NCI-H446 treated with DMSO at 0.1 percent for 48 hours (cell line): ENCODE measurements at places on chromosomes 7 and 10.

- no peak for DNase-seq
Measured at GRCh38 chr7:115585015-115585718, 445.4 kb downstream of the TFEC start.

DNA sequence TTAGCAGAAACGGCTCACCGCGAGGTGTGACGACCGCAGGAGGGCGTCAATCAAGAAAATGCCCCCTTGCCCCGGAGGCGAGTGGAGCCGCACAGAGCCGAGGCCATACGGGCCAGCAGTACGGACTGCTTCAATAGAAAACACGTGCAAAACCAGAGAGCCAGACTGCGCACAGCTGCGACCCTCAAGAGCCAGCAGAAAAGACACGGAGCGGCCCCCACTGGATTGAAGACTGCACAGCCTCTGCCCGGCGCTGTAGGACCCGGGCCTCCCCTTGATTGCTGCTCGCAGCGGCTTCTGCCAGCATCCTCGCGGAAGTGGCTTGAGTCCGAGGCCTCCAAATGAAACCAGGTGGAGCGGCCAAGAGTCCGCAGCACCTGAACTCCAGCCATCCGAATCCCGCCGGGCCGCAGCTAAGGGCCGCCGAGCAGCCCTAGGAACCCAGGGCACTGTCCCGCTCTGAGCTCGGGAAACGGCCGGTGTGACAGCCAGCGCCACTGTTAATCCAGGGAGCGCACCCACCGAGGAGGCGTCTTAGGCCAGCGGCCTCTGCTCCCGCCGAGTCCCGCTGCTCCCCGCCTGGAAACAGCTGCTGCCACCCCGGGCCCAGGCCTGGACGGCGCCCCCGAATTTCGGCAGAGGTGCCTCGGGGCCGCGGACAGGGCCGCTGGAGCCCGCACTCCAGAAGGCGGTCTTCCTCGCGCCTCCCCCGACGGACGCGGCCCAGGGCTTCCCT, 660 bp upstream of the HHEX start:
- no peak for DNase-seq

- peak; percentile 28 for DNase-seq
Measured at GRCh38 chr10:104895981-104896380, 254.9 kb downstream of the SORCS3 start.

GRCh38 chr7:132603220-132603833, 27.1 kb upstream of the PLXNA4 start:
- DNase-seq, result no peak

DNA sequence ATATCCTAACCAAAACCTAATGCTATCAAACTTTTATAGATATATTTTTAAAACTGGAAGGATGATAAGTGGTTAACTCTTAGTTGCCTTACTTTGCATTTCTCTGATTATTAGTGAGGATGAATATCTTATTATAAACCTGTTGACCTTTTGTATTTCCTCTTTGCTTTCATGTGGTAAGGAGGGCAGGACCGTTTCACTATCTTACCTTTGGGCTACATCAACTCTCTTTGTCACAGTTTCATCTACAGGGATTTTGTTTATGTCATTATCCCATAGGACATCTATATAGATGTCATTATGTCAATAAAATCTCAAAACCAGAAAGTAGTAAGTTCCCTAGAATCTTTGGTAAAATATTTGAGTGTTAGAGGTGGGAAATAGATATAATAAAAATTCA, 219.3 kb downstream of the THSD7A start:
- no peak for DNase-seq

- no peak for DNase-seq
Measured at GRCh38 chr10:93408783-93409182, 73.4 kb downstream of the MYOF start.

GRCh38 chr7:73612598-73613269, 11.6 kb downstream of the MLXIPL start:
- no peak for DNase-seq

GRCh38 chr7:45646207-45646821, 72.1 kb downstream of the ADCY1 start:
- DNase-seq, result no peak

DNA sequence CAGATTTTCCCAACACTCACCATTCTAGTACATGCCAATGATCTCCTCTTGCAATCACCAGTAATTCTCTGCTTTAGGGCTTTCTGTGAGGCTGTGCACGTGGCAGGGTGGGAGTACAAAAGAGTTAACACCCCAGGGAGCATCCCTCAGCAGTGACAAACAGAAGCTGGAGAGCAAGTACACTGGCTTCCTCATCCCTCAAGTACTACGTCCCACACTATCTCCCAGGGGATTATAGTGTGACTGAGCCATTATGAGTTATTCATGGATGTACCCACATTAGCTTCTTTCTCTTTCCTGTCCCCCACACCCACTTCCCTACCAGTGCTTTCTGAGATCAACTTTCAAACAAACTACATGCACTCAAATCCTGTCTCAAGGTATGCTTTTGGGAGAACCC, 1216.5 kb upstream of the AUTS2 start:
- DNase-seq, result no peak

- DNase-seq, result no peak
Measured at GRCh38 chr7:4706384-4707216, 24.5 kb downstream of the FOXK1 start.

DNA sequence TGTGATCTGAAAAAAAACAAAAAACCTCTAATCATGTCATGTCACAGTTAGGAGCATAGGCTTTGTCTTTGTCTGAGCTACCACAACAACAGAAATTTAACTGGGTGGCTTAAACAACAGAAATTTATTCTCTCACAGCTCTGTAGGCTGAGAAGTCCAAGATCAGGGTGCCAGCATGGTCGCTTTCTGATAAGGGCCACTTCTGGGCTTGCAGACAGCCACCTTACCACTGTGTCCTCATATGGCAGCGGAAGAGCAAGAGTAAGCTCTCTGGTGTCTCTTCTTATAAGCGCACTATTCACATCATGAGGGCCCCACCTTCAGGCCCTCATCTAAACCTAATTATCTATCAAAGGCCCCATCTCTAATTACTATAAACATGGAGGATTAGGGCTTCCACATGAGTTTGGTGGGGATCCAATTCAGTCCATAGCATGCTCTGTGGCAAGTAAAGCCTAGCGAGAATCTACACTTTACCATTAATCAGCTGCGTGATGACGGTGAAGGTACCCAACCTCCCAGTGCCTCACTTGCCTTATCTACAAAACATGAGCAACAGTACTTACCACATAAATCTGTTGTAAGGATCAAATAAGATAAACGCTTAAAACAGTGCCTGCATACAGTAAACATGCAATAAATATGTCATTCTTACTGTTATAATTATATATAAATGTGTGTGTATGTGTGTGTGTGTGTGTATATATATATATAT, 17.3 kb downstream of the ZNF438 start:
- DNase-seq, result no peak

DNA sequence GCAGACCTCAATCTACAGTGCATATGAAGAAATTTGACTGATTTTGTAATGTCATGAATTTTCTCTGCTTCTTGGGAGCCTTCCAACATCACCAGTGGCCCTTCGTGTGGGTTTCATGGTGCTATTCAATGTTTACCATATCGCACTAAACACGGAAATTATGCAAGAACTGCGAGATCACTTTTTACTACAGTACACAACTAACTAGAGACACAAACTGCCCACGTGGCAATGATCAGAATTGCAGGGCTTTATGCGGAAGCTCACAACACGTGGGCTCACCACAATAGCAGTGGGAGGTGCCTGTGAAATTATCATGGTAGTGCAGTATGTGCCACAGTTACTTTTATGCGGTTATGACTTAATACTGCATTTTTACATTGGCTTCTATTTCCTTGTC, 449.7 kb upstream of the KLF6 start:
- no peak for DNase-seq

GRCh38 chr10:94607111-94607510, 61.5 kb downstream of the HELLS start:
- no peak for DNase-seq

DNA sequence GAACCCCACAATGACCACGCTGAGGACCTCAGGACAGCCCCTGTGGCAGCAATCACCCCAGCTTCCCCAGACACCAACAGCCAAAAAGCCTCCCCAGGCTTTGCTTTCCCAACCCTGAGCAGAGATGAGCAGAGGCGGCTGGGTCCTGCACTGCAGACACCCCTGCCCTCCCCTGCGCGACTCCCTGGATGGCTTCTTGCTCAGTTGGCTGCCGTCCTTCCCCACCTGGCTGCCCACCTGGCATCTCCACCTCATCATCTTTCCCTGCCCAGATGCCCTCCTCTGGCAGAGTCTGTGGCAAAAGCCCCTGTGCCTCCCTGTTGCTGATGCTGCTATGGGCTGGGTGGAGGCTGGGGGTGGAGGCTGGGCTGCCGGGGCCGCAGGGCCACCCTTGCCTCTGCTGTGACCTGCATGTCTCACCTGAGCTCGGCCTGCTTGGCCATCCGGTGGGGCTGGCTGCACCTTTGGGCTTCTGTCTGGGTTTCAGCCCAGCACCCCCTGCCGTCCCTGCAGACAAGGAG, 567.7 kb downstream of the TCERG1L start:
- no peak for DNase-seq

DNA sequence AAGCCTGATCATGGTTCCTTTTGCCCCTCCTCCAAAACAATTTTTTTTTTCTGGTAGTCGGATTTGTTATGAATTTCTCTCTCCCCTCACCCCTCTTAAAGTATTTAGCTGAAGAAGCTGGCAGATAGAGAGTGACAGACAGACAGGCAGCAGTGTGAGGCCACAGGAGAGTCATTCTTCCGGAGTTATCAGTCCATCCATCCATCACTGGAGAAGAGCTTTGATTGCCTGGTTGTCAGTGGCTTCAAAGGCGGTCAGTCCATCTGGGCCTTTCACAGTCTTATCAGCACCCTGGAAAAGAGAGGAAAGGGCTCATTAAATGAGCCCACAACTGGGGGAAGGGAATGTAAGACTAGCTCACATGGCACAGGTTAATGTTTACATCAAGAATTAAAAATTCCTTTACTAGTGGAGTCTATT, 47.4 kb downstream of the MTPN start:
- no peak for DNase-seq

GRCh38 chr10:96902731-96903358, 70.7 kb downstream of the LCOR start:
- no peak for DNase-seq

DNA sequence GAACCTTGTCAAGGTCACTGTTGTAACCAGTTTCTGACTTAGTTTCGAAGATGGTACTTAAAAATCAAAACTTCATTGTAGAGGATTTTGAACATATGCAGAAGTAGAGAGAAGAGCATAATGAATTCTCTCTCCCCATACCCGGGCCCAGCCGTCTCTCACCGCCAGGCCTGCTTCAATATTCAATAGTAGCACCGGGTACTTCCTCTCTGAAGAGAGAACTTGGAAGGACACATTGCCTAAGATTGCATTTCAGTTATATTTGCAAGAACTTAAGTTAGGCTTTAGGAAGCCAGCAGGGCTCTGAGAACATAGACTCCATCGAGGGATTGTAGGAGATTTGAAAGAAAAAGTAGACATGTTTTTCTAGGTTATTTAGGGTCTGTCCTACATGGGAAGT, 19.1 kb downstream of the LMTK2 start:
- no peak for DNase-seq

- no peak for DNase-seq
Measured at GRCh38 chr7:144725070-144725469, 110.8 kb downstream of the TPK1 start.

- DNase-seq, result no peak
Measured at GRCh38 chr7:96067321-96067720, 254.6 kb downstream of the SLC25A13 start.

- DNase-seq, result no peak
Measured at GRCh38 chr7:27641581-27642230, 21.0 kb downstream of the HIBADH start.

DNA sequence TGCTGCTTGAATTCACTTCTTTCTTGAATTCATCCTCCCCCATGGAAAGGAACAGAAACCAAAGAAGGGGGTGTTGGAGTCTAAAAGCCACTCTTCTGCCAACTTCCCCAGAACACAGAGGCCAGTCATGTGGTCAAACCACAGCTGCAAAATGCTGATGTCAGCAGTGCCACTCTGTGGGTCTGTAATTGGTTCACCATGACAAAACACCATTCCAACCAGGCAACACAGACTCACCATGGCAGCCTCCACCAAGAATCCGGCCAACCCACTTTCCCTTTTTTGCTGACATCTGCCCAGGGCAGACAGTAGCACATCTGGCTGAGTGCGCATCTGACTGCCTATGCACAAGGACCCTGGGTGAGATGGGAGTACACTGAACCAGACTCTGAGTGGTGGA, 16.8 kb downstream of the OSBPL3 start:
- DNase-seq, result no peak

- no peak for DNase-seq
Measured at GRCh38 chr10:107269626-107270025, 105.1 kb upstream of the SORCS1 start.

- DNase-seq, result no peak
Measured at GRCh38 chr10:124734311-124735166, 9.6 kb downstream of the FAM53B start.

DNA sequence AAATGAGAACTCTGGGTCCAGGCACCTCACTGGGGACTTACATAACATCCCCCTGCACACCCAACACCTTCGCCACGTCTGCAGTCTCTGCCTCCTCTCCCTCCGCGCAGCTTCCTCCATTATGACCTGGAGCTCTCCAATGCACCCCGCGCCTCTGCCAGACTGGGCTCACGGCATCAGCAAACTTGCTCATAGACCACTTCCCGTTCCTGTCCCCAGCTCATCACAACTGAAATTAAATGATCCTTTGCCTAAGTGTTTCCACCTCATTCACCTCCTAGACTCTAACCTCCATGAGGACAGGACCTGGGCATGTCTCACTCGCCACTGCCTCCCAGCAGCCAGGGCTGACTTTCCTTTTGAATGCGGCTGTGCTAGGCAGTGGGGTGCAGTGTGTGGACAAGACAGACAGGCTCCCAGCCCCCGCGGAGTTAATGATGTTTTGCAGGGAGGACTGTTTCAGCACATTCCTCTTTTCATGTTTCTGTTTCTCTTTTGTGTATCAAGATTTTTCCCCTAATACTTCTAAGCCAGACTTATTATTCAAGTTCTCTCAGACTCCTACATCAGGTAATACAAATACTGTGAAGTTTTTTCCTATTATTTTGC, 18.8 kb downstream of the CHST15 start:
- no peak for DNase-seq

GRCh38 chr7:30877015-30877769, 34.5 kb upstream of the AQP1 start:
- no peak for DNase-seq

- DNase-seq, result no peak
Measured at GRCh38 chr10:120517196-120517595, 60.2 kb downstream of the PLPP4 start.

DNA sequence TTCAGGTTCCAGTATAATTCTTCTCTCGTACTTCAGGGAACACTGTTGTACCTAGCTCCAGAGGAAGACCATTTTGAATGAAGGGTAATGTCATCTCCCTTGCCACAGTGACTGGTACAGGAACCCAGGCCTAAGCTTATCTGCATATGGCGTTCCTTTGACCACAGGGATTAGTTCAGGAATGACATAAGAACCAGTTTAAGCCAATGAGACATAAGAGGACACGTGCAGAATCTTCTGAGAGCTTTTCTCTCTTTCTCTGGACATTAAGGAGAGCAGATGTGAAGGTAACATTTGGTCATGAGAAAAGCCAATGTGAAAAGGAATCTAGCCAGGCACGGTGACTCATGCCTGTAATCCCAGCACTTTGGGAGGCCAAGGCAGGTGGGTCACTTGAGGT, 21.8 kb upstream of the HIBADH start:
- no peak for DNase-seq

GRCh38 chr7:149620961-149621360, 123.4 kb upstream of the ZNF746 start:
- no peak for DNase-seq

GRCh38 chr10:122301055-122301810, 30.1 kb downstream of the BTBD16 start:
- no peak for DNase-seq
